Right ventricle myocardium superior (tissue), 1 donor: ENCODE measurements at places on chromosomes 7 and 10. TPM values are rescaled to one million over a fixed set of nuclear protein-coding genes. Genes with fewer than 3 reads are reported as not detected.

HOXA4 gene
- 0.97 TPM for total RNA-seq

DNA sequence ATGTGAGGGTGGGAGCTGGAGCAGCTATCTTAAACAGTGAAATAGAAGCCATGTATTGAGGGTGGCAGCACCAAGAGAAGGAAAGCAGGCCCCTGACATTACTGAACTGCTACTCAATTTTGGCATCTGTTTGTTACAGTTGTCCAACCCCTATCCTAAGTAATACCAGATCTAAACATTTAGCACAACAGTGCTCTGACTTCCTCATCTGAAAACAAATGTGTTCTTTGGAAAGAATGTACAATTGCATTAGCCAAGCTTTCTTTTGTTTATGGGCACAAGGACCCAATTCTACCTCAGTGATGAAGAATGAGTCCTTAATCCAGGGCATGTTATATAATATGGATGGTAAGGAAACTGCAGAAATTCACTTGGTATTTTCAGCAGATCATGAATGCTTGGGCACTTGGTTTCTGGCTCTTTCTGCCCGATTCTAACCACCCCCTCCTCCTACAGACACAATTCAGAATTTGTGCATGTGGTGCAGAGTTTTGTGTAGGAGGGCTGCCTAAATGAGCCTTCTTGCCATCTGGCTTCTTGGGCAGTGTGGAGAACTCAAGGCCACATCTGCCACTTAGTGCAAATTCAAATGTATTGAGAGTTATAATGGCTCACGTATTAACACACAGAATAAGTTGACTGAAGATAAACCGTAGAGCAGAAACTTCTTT lies 36.9 kb upstream of the KMT2E start:
- no peak for DNase-seq

CDC14C gene
- not detected for total RNA-seq

DNA sequence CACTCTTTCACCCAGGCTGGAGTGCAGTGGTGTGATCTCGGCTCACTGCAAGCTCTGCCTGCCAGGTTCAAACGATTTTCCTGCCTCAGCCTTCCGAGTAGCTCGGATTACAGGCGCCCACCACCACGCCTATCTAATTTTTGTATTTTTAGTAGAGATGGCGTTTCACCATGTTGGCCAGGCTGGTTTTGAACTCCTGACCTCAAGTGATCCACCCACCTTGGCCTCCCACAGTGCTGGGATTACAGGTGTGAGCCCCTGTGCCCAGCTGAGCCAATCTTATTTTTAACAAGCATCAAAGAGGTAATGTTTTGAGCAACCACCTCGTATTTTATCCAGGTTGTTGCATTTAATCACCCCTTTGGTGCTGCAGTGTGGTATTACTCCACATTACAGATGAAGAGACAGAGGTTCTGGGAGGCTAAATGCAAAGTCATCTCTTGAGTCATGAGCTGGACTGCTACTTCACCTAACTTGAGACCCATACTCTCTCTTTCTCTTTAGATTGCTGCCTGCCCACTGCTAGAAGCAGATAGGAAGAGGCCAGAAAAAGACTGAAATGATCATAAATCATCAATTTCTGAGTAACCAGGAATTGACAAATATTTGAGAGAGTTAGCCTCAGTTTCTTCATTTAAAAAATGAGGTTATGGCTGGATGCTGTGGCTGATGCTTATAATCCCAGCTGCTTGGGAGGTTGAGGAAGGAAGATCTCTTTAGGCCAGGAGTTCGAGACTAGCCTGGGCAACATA lies 116.2 kb downstream of the CAMK1D start:
- DNase-seq = no peak

ZNF680 gene
- 18.3 TPM for total RNA-seq

- DNase-seq = no peak
Measured at GRCh38 chr10:75861582-75861981, 430.2 kb downstream of the LRMDA start.

GRCh38 chr10:11119843-11120242 lies 102.2 kb downstream of the CELF2 start:
- no peak for DNase-seq

- DNase-seq = no peak
Measured at GRCh38 chr10:47365431-47366180, 17.4 kb downstream of the RBP3 start.

ARL3 gene
- 14.1 TPM for total RNA-seq

GRCh38 chr10:91088300-91089140 lies 131.9 kb upstream of the PCGF5 start:
- no peak for DNase-seq

C10orf105 gene
- total RNA-seq = 0.05 TPM

DNA sequence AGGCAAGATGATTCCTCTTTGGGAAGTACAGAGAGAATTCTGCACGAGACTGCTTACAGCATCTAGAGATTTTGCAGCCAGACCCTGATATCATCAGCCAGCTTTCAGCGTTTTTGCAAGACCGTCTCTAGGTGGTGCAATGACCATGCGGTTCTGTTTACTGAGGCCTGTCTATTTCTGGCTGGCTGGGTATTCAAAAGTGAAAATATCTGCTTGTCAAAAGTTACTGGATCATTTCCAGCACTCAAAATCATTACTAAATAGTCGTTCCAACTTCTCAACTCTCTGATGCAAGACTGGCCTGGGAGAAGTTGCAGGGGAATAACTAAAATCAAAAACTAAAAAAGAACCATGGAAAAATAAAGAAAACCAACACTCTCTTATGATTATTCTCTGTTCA lies 240.1 kb downstream of the ELMO1 start:
- peak; percentile 61 for DNase-seq

DNA sequence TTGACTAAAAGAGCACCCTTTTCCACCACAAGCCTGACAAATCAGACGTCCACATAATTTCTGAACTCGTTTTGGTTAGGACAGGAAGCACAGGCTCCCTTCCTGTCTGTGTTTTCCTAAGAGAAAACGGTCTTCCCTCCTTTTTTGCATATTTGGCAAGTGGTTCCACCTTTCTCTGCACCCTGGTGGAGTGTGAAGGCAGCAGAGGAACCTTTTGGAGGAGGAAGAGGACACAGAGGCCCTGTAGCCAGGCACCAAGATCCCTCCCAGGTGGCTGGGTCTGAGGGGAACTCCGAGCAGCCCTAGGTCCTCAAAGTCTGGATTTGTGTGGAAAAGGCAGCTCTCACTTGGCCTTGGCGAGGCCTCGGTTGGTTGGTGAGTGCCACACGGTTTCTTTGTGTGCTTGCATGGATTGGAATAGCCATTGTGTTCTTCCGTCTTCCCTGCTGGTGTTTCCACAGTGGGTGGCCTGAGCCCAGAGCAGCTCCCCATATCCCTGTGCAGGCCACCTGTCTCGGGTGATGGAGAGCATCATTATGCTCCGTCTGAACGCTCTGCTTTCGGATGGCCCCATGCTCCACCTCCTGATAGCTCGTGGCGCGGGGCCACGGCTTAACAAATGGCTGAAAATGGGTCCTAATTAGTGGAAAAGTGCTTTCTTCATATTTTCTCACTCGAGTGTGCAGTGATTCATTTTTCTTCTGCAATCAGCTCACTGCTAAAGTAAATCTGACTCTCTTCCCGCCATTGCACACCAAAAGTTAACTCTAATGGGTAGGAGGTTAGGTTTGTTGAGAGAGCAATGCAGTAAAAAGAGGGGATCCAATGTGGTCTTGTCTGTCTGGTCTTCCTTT lies 4.2 kb downstream of the IKZF1 start:
- DNase-seq = no peak

ZNF853 gene
- 10.7 TPM for total RNA-seq

GRCh38 chr7:20403331-20403730 lies 72.6 kb downstream of the ITGB8 start:
- peak; percentile 79 for DNase-seq

GPR15LG gene
- total RNA-seq = not detected

LRIT1 gene
- 0.13 TPM for total RNA-seq

DNA sequence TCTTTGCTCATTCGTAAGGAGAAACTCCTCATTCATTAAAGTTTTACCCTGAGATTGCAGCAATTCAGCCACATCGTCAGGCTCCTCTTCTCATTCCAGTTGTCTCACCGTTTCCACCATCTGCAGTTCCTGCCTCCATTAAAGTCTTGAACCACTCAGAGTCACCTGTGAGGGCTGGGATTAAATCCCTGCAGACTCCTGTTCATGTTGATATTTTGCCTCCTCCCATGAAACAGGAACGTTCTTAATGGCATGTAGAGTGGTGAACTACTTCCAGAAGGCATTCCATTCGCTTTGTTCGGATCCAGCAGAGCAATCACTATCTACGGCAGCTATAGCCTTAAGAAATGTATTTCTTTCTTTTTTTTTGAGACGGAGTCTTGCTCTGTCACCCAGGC lies 96.5 kb upstream of the FAM20C start:
- no peak for DNase-seq

TRIM50 gene
- total RNA-seq = 0.51 TPM

DNA sequence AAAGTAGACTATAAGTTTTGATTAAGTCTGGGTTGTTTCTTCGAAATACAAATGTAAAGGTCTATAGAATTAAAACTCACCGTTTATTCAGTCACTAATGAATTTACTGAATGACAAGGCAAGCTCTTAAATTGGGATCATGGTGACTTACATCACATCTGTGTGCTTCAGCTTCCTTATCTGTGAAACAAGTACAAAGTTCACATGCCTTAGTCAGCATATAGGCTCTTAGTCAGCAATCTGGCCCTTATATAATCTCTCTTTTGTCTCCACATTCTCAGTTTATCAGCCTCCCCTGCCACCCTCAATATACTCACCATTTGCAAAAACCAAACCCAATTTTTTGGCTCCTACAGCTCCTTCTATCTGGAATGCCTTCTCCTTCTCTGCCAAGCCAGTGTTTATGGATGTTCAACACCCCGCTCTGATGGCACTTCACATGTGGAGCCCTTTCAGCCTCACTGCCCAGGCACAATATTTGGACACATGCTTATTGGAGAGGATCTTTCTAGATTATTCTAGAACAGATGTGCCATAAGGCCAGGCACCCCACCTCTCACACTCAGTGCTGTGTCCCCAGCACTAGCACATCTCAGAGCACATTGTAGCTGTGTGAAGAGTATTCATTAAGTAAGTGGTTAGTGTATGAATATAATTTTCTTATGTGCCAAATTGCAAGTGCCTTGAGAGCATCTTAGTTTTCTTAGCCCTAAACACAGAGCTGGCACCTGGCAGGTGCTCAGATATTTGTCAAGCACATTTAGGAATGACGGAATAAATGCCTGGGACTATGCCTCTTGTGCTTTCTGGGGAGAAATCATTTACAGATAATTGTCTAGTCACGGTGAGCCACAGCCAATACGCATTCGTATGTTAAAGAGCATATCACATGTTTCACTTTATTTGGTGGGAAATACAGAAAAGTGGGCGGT lies 9.8 kb upstream of the LAMB1 start:
- no peak for DNase-seq

DNA sequence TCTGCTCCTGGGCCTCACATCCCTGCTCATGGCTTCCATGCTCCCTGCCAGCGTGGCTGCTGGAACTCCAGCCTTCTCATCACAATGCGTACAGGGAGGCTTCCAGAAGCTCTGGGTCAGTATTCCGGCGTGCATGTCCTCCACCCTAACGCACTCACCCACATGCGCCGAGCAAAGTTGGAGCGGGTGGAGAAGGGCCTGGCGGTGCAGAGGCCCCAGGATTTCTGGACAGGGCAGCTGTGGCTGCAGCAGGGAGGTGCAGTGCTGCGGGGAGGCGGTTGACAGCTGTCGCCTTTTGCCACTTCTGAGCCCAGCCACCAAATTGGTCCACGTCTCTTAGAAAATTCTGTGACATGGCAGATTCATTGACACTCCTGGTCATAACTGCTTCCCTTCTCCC lies 33.6 kb upstream of the FAM20C start:
- DNase-seq = no peak

GRCh38 chr10:3400348-3400747 lies 227.8 kb upstream of the PITRM1 start:
- DNase-seq = no peak

DNA sequence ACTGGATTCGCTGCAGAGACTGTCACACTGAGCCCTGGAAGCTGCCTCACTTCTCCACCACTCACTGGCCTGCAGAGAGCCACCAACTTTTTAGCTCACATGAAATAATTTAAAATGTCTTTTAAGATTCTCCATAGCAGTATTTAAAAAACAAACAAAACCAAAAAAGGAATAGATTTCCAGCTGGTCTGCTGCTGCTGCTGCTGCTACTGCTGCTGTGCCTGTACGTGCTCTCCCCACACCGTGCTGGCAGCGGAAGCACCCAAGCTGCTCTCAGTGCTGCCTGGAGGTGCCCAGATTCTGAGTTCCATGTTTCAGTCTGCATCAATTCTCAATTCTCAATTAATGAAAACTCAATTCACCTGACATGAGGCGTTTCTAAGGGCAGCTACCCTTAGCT lies 146.0 kb downstream of the USP6NL start:
- DNase-seq = no peak

DNA sequence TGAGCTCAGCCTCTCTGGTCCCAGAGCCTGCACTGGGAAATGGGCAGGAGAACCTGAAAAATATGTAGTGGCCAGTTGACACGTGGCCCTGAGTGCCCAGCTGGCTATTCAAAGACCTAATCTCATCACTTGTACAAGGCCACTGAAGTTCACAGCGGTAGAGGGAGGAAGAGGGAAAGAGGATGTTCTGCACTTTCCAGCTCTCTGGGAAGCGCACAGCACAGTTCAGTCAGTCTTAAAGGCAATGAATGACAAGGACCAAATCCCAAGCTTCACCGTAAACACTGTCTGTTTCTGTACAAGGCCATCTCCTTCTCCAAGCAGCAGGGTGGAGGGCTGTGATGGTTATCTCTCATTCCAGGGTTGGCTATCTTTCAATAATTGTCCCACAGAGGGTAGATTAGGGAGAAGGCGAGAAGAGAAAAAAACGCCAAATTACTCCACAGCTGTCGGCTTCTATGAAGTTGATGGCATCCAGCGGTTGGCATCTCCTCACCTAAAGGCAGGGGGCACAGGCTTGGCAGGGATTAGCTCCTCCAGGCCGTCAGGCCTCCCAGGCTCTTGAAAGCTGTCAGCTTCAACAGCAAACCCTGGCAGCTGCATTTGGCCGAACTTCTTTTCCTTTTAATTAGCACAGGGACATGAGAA lies 10.6 kb downstream of the SFMBT2 start:
- peak; percentile 45 for DNase-seq

EXOSC1 gene
- total RNA-seq = 14.5 TPM

NEURL1 gene
- 0.05 TPM for total RNA-seq

PRF1 gene
- total RNA-seq = 2.2 TPM

DNA sequence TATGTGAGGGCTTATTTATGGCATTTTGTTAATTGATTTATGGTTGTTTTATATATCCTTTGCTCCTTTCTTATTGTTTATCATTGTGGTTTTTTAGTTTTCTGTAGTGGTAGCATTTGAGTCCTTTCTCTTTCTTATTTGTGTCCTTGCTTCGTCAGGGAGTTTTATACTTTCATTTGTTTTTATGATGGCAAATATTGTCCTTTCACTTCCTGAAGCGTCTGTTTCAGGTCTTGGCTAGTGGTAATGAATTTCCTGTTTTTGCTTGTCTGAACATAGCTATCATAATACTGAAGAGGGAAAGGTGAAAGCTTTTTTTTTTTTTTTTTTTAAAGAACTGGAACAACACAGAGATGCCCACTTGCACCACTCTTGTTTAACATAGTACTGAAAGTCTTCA lies 228.2 kb downstream of the ATRNL1 start:
- DNase-seq = no peak

- no peak for DNase-seq
Measured at GRCh38 chr10:128714644-128715415, 588.6 kb upstream of the MKI67 start.

GRCh38 chr7:71626206-71626605 lies 494.3 kb downstream of the GALNT17 start:
- no peak for DNase-seq

SEC31B gene
- total RNA-seq = 7.9 TPM

ACSM6 gene
- total RNA-seq = not detected

ERVW-1 gene
- total RNA-seq = not detected
